ENCODE measurements at places on chromosomes 3 and 15.

DNA sequence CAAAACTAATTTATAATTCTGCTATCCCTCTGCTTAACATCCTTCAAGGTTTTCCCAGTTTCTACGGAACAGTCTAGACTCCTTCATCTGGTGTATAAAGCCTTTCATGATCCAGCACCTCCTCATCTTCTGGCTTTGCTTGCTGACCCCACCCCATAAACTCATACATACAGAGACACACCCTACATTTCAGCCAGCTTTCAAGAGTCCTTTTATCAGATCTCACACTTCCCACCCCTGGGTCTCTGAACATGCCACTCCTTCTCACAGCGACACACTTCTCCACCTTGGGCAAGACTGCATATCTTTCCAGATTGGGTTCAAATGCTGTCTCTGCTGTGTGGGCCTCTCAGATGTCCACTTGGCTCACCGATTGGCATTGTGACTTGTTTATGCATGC, 166.8 kb upstream of the LPP start:
- DNase-seq = no peak

GRCh38 chr3:126417981-126418530, 23.3 kb downstream of the CFAP100 start:
- no peak for DNase-seq

DNA sequence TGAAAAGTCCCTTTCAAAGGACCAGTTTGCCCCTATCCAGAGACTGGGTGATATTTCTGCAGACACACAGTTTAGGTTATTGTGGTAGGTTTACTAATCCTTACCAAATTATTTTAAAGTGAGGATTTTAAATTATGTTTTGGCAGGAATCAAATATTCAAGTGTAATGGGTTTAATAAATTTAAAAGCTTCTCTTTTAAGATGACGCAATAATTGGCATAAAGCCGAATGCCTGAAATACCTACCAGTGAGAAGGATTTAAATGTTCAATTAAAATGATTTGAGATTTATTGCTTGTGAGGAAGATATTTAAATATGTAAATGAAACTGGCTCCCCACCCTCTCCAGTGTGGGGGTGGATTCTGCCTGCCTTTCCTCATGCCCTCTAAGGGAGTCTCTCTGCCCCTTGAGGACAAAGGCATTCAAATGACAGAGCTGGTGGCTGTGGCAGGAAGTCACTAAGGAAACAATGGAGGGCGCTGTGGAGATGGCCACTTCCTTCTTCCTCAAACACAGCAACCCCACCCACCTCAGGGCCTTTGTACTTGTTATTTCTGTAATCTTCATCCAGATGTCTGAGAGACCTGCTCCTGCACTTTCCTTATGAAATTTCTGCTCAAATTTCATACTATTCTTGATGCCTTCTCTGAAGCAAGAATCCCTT, 131.7 kb downstream of the TNIK start:
- peak; percentile 53 for DNase-seq

- DNase-seq = no peak
Measured at GRCh38 chr3:196120291-196120951, 38.5 kb upstream of the TFRC start.

DNA sequence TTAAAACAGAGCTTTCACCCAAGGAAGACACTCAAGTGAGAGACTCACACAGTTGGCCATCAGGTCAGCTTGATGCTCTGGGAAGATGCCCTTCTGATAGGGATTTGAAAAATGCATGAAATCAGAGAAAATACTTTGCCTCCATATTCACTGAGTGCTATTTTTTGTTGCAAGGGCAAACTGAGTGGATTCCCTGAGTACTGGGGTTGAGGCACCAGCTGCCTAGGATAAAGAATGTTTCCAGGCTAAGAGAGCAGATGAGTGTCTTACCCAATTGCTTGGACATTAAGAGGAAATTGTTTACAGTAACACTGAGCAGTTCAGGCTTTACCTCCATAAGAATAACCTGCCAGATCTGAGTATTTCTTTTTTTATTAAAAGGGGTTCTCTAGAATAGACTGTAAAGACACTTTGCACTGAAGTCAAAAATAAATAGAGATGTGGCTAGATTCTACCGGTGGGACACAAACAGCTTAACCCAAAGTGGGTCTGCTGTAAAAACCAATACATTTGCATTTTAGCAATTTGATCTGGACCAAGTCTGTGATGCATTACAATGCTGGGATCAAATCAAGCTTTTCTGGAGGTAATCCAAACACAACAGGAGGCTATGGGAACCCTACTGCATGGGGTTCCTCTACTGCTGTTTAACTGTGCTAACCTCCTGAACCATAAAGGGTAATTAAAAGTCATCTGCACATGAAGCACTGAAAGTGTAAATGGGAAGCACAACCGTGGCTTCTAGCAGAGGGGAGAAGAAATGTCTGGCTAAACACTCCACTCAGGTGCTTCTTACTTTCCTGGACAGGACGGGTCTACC, 238.8 kb upstream of the WNT5A start:
- no peak for DNase-seq

DNA sequence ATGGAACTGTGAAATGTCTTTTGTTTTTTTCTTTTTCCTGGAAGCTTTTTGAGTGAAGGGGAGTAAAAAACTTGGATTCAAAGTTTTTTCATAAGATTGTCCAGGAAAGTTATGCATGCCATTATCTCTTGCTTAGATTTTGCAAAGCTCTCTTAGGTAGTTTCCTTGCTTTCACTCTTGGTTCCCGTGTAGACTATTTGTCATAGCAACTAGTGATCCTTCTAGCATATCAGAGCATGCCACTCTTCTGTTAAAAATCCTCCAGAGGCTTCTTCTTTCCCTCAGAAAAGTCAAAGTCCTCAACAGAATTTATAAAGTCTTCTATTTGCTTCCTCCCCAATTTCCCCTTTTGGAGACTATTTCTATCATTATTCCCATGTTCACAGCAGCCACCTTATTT, 21.1 kb downstream of the GTF2E1 start:
- DNase-seq = no peak
